Esophagus squamous epithelium (tissue), 5 donors: ENCODE measurements at places on chromosomes 4 and X. TPM values are rescaled to one million over a fixed set of nuclear protein-coding genes. Genes with fewer than 3 reads are reported as not detected.

- no peak for DNase-seq
- no peak overlapping the region for H3K4me3 ChIP-seq
- H3K4me1 ChIP-seq = no peaks in the 10 kb centered on the region
- no peak overlapping the region for H3K27ac ChIP-seq
- H3K36me3 ChIP-seq = no peaks in the 10 kb centered on the region
Observed at GRCh38 chrX:134571796-134572195, 86.5 kb downstream of the PLAC1 start.

DNA sequence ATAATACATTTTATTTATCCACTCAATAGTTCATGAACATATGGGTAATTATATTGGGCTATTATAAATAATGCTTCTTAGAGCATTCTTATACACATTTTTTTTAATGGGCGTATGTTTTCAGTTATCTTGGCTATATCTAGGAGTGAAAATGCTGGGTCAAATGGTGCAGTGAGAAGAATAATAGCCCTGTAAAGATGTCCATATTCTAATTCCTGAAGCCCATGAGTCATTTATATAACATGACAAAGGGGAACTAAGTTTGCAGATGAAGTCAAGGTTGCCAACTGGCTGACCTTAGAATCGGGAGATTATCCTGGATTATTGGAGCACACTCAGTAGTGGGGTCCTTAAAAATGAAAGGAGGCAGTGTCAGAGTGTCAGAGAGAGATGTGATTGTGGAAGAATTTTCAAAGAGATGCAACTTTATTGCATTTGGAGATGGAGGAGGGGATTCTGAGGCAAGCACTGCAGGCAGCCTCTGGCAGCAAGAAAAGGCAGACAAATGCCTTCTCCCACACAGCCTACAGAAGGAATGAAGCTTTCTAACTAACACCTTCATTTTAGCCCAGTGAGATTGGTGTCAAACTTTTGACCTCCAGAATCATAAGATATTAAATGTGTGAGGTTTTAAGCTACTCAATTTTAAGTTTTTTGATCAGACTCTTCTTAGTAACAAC is 106.1 kb upstream of the HS3ST1 start:
- no peak overlapping the region for H3K27ac ChIP-seq
- H3K4me3 ChIP-seq = no peak overlapping the region
- no peak for DNase-seq
- H3K4me1 ChIP-seq = no peaks in the 10 kb centered on the region
- H3K36me3 ChIP-seq = no peaks in the 10 kb centered on the region

The CPLX1 gene
- total RNA-seq = not detected

DNA sequence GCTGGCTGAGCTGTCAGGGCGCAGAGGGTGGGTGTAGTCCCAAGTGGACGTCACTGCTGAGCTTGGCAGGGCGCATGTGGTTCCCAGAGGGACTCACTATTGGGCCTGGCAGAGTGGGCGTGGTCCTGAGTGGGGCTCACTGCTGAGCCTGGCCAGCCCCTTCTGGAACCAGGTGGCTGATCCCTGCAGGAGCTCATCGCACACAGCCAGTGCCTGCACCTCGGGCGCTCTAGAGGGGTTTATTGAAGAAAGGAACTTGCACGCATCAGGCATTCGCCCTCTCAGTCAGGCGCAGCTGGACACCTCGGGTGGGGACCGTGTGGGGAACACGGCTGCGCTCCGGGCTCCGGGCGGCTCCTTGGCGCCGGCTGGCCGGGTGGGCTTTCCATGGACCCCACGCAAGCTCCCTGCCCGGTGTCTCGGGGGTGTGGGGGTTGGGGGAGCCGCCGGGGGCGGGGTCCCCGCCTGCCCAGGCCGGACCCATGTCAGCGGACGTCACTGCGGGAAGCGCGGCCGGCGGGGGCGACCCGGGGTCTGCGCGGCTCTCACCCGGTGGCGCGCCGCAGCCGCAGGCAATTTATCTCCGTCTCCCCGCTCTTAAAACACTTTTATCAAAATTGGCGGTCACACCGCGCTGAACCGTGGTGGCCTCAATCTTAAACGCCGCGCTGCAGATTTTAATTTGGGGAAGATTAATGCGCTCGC is 65.4 kb upstream of the NKX1-1 start:
- H3K4me1 ChIP-seq = no peaks in the 10 kb centered on the region
- no peak for DNase-seq
- H3K27me3 ChIP-seq = peaks cover 5% of the 10 kb centered on the region
- no peaks in the 10 kb centered on the region for H3K36me3 ChIP-seq
- no peak overlapping the region for H3K4me3 ChIP-seq

GRCh38 chrX:46967547-46967946 is 55.3 kb downstream of the JADE3 start:
- no peak for DNase-seq
- no peaks in the 10 kb centered on the region for H3K36me3 ChIP-seq
- no peaks in the 10 kb centered on the region for H3K4me1 ChIP-seq
- no peaks in the 10 kb centered on the region for H3K27me3 ChIP-seq

DNA sequence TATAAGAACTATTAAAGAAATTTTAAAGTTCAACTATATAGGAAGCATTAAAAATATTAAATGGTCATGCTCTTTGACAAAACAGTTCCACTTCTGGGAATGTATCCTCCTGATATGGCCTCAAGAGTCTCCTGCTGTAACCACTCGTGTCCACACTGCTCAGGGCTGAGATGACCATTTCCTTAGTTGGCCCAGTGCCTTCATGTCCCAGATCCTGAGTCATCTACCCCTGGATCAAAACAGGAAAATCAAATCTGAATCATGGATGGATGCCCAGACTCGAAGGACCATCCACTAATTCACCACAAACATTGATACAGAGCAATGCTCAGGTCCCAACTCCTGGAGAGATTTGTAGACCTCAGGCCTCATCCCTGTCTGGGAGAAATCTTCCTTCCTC is 44.7 kb downstream of the GPRASP3 start:
- no peak for DNase-seq
- H3K4me3 ChIP-seq = no peak overlapping the region

The FGFBP2 gene
- total RNA-seq = not detected

DNA sequence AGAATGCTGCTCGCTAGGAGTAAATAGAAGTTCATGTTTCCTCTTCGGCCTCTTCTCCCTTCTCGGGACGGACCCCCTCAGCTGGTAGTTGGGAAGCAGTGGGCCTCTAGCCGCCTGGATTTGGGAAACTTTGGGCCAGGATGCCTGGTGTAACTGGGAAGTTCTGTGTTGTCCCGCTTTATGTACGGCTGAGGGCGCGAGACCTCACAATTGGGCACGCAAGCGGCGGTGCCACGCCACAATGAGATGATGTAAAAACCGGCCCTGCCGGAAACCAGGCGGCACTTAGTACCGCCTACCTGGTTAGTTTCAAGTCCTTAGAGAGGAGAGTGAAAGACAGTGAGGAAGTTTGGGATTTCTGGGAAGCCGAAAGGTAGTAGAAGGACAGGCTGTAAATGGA is at the start of gene CT83:
Gene CT83 (minus strand): TSS at position 155 of the 400 bp plus-strand sequence. CDS start 120 bp downstream, at position 35.
- no peaks in the 10 kb centered on the region for H3K4me1 ChIP-seq
- no peak within 1 kb of the TSS for H3K4me3 ChIP-seq
- no peak for DNase-seq
- no peak within 1 kb of the TSS for H3K27ac ChIP-seq

GRCh38 chr4:152983221-152983620 is 47.1 kb downstream of the FHDC1 start:
- H3K36me3 ChIP-seq = no peaks in the 10 kb centered on the region
- no peak overlapping the region for H3K4me3 ChIP-seq
- no peak for DNase-seq

DNA sequence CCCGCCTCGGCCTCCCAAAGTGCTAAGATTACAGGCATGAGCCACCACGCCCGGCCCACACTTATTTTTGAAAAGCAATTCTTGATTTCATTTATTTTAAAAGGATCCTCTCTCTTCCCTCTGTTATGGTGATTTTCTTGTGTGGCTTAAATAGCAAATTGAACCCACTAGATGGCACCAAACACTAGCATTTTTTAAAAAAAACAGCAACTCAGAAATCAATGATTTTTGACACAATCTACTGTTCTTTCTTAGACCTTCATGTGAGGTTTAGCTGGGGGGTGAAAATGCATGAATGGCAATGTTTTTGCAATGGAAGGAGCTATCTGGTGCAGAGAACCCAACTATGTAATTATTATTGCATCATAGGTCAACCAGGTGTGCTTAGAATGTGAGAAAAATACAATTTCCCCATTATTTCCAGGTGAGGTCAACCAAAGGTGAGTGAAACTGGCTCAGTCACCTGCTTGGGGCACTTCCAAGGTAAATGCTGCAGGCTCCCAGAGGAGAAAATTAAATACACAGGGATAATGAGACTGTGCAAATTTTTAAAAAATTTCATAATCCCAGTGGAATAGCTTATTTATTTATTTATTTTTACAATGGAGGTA is 226.7 kb upstream of the PRKX start:
- no peak overlapping the region for H3K4me3 ChIP-seq
- H3K27ac ChIP-seq = no peak overlapping the region
- H3K36me3 ChIP-seq = no peaks in the 10 kb centered on the region

- no peak for DNase-seq
- no peaks in the 10 kb centered on the region for H3K27me3 ChIP-seq
- H3K4me1 ChIP-seq = no peaks in the 10 kb centered on the region
- no peak overlapping the region for H3K27ac ChIP-seq
- no peaks in the 10 kb centered on the region for H3K36me3 ChIP-seq
Observed at GRCh38 chr4:64489628-64490027, 80.4 kb upstream of the TECRL start.

The PAGE3 gene
- not detected for total RNA-seq

The SEPTIN6 gene
- total RNA-seq = 11.0 TPM

- H3K4me1 ChIP-seq = peaks cover 45% of the 10 kb centered on the region
- DNase-seq = no peak
- H3K36me3 ChIP-seq = no peaks in the 10 kb centered on the region
- H3K27me3 ChIP-seq = no peaks in the 10 kb centered on the region
- H3K27ac ChIP-seq = no peak overlapping the region
Observed at GRCh38 chr4:37980246-37980645, 20.0 kb downstream of the PTTG2 start.

DNA sequence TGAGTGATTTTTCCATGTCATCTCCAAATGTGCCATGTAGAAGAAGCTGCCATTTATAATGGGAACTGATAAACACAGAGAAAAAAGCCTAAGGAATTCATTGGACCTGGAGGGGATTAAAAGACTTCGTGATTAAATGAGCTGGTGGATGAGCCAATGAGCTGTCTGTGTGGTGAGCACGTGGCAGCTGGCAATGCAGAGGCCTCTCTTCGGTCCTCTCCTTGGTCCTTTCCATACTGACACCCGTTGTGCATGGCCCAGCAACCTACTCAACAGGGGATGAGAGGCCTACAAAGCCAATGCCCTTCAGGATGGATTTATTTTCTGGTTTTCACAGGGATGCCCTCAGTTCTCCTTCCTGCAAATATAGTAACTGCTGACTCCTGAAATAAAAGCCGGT is 87.7 kb upstream of the STS start:
- no peak overlapping the region for H3K4me3 ChIP-seq
- no peaks in the 10 kb centered on the region for H3K36me3 ChIP-seq
- DNase-seq = no peak
- H3K27ac ChIP-seq = no peak overlapping the region
- peaks cover 6% of the 10 kb centered on the region for H3K4me1 ChIP-seq
- no peaks in the 10 kb centered on the region for H3K27me3 ChIP-seq

- H3K4me1 ChIP-seq = no peaks in the 10 kb centered on the region
- H3K4me3 ChIP-seq = no peak overlapping the region
- H3K36me3 ChIP-seq = no peaks in the 10 kb centered on the region
- H3K27me3 ChIP-seq = no peaks in the 10 kb centered on the region
Observed at GRCh38 chr4:186813377-186814068, 89.9 kb upstream of the FAT1 start.

The MAGEA9B gene
- total RNA-seq = not detected

The DGAT2L6 gene
- total RNA-seq = not detected

- no peak for DNase-seq
- no peaks in the 10 kb centered on the region for H3K36me3 ChIP-seq
- no peaks in the 10 kb centered on the region for H3K4me1 ChIP-seq
- no peak overlapping the region for H3K4me3 ChIP-seq
- no peaks in the 10 kb centered on the region for H3K27me3 ChIP-seq
Observed at GRCh38 chrX:11190745-11191510, 79.8 kb downstream of the HCCS start.

The NUDT11 gene
- total RNA-seq = 1.5 TPM

The LONRF3 gene
- total RNA-seq = 0.27 TPM

DNA sequence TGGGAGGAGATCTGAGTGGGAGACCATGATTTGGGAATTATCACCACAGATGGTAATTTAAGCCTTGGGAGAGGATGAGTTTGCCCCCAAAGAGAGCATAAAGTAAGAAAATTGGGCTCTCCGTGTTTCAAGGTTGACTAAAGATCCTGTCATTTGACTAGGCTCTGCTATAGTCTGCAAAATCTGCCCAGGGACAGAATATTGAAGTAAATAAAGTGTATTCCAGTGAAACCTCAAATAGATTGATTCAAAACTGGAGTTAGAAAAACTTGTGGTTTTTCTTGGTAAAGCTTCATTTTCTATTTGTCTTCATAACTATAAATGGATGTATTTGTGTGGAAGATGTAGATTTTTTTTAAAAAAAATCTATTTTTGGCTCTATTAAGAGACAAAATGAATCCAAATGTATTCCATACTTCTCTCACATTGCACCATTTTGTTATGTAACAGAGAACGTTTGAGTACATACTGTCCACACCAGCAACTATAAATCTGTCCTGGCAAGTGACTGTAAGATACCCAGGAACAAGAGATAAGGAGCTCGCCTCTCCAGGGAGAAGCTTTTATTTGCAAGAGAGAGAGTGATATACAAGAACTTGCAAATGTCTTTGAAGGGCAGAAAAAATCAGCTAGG is 170.2 kb downstream of the CBR4 start:
- H3K4me1 ChIP-seq = peaks cover 7% of the 10 kb centered on the region
- H3K27me3 ChIP-seq = no peaks in the 10 kb centered on the region

- no peak overlapping the region for H3K4me3 ChIP-seq
- no peak overlapping the region for H3K27ac ChIP-seq
- H3K27me3 ChIP-seq = no peaks in the 10 kb centered on the region
- H3K36me3 ChIP-seq = no peaks in the 10 kb centered on the region
- DNase-seq = no peak
- H3K4me1 ChIP-seq = peaks cover 4% of the 10 kb centered on the region
Observed at GRCh38 chrX:69094977-69095669, 70.1 kb downstream of the PJA1 start.

The YY2 gene
- total RNA-seq = 3.4 TPM

DNA sequence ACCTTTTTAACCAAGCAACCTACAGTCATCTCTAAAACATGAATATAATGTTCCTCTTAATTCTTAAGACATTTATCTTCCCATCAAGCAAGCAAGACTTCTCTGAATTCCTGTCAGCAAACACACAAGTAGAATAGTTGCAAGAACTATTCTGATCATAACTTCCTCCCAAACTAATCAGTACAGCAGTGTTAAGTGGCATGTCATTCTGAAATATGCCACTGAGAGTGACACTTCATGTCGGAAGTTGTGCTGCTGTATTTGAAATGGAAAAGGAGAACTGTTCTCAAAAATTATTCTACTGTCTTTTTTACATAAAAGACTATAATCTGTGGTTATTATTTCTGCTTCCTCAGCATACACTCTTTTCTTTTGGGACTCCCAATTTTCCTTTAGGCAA is 546.6 kb downstream of the PCDH18 start:
- no peak overlapping the region for H3K4me3 ChIP-seq
- H3K27me3 ChIP-seq = no peaks in the 10 kb centered on the region
- no peak overlapping the region for H3K27ac ChIP-seq
- no peaks in the 10 kb centered on the region for H3K36me3 ChIP-seq
- DNase-seq = no peak

The NPY2R gene
- not detected for total RNA-seq
